Dorsolateral prefrontal cortex (tissue), 122 donors: ENCODE measurements at places on chromosomes 11 and 22.

DNA sequence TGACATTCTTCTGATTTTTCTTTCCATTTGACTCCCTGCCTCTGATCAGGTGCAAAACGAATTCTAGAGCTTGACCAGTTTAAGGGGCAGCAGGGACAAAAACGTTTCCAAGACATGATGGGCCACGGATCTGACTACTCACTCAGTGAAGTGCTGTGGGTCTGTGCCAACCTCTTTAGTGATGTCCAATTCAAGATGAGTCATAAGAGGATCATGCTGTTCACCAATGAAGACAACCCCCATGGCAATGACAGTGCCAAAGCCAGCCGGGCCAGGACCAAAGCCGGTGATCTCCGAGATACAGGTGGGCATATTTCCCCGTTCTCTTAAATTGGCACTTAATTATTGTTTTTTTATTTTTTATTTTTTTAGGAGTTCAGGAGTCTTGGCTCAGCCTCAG is 15.4 kb downstream of the XRCC6 start:
- DNase-seq: no peak

GRCh38 chr22:30245985-30246813 is at the start of gene LIF:
TSS of gene LIF (minus strand) at chr22:30246759. CDS start at chr22:30246695, 64 bp downstream.
- no peak for DNase-seq

DNA sequence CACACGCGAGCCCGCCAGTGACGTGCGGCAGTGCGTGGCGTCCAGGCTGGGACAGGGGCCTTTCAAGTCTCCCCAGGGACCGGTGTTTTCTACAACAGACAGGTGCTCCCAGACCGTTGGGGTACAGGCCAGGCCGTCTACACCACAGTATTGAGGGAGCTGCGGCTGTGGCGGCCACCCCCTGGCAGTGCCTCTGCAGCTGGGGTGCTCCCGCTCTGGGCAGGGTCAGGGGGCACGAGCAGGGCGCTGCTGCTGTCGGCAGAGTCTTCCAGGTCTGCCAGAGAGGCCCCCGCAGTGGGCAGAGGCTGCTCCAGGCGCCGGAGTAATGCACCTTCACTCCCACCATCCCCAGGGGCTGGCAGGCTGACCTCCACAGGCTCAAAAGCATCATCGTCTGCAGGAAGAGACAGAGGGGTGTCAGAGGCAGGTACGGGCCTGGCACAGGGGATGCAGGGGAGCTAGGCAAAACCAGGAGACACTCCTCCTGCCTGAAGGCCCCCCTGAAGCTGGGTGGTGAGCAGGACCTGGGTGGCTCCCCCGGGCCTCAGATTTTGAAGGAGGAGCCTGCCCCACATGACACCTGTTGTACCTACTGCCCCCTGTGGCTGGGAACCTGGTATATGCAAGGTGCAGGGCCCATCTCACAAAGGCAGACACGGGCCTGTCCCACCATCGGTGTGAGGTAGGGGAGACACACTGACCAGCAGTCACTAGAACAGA is 83.3 kb downstream of the DGCR2 start:
- DNase-seq: no peak

GRCh38 chr11:60672255-60672654 is 27.2 kb upstream of the MS4A8 start:
- DNase-seq: no peak

DNA sequence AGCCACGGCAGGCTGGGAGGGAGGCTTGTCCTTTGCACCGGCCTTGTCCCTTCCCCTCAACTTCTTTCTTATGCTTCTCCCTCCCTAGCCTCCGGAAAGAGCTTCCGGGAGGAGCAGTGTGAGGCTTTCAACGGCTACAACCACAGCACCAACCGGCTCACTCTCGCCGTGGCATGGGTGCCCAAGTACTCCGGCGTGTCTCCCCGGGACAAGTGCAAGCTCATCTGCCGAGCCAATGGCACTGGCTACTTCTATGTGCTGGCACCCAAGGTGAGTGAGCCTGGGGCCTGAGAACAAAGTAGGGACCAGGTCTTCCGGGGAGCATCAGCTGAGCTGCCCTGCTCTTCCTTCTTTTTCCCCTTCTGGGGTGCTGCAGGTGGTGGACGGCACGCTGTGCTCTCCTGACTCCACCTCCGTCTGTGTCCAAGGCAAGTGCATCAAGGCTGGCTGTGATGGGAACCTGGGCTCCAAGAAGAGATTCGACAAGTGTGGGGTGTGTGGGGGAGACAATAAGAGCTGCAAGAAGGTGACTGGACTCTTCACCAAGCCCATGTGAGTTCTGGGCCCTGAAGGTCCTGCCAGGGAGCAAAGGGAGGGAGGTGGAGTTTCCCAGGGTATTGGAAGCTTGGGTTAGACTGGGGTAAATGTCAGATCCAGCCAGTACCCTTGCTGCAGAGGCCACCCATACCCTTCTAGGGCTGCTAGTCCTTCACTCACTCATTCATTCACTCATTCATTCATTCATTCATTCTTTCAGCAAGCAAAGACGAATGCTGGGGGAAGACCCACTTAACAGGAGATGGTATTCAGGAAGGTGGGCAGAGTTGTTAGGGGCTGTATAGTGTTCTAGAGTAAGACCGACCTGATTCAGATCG is 22.6 kb downstream of the ADAMTS15 start:
- DNase-seq: no peak
